BJ (cell line): ENCODE measurements at places on chromosomes 3 and 15.

- no peak for DNase-seq
These were observed 25.7 kb upstream of the GOLIM4 start for GRCh38 chr3:168121184-168122017.

- no peak for DNase-seq
These were observed 230.5 kb upstream of the PROK2 start for GRCh38 chr3:72015463-72015862.

DNA sequence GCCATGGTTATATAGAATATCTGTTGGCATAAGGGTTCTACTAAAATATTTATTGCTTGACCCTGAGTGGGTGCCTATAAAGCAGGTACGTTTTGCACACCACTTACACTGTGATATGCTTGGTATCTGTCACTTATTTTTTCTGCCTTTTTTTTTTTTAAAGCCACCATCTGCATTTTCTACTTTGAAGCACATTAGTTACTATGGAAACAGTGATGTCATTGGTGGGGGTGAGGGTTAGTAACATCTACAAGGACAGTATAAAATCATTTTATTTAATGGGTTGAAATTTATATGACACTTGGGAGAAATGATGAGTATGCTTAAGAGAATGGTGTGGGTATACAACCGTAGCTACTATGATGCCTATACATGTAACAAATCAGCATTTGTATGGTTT, 25.6 kb downstream of the SLCO3A1 start:
- DNase-seq, result no peak

DNA sequence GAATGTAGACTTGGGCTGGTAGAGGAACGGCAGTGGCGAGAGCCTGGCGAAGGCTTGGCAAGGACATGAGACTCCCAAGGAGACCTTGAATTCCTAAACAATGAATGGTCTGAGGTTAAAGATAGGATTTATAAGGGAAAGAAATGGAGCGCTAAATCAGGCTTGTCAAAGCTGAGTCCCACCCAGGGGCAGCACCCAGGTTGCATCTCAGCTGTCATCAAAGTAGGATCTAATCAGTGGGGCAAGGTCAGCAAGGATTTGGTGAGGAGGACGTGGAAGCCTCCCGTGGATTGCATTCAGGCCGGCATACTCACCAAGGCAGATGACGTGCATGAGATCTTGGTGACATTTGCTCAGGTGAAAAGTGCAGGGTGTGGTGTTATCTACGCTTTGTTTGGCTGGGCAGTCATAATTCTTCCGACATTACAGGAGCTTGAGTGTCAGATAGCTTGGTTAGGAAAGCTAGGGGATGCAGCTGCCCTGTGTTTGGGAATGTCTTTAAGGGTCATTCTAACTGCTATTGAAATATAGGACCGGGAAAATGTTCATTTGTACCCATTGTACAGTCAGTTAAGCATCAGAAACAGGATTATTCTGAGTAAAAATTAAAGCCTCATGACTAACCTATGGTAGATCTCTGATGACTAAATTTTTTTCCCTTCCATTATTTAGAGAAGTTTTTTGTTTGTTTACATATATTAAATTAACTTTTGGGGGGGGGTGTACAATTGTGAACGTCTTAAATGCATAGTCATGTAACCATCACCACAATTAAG, 99.4 kb upstream of the TSC22D2 start:
- DNase-seq, result no peak

DNA sequence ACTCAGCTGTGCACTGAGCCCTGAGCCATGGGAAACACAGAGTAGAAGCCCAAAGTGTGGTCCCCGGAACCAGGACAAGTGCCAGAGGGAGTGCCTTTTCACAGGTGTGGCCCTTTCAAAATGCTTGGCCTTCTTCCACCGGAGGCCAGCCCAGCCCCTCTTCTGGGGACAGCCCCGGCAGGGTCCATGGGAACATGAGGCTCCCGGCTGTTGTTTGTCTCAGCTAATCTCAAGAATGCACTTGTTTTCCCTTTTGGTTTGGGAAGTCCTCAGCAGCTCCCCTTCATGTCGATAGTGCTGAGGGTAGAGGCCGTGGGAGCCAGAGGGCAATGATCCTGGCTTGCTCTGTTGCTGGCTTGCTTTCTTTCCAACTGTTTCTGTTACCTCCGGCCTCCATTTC, 91.1 kb upstream of the MRPS22 start:
- DNase-seq, result no peak

- DNase-seq, result no peak
These were observed 200.1 kb downstream of the GABRB3 start for GRCh38 chr15:26572602-26573350.

GRCh38 chr3:101819649-101820206, 29.6 kb upstream of the NFKBIZ start:
- no peak for DNase-seq

GRCh38 chr3:77524463-77524862, 484.6 kb downstream of the ROBO2 start:
- no peak for DNase-seq

DNA sequence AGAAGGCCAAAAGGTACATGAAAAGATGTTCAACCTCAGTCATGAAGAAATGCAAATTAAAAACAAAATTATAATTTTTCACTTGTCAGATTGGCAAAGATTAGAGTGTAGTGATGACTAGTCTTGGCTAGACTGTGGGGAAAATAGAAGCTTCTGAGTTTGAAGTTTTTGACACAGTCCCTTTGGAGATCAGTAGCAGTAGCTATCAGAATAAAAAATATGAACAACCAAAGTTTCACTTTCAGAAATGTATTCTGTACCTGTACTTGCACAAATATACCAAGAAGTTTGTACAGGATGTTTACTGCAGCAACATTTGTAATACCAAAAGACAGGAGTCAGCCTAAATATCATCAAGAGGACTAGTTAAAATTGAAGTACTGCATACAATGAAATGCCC, 14.1 kb downstream of the ATP2C1 start:
- no peak for DNase-seq

GRCh38 chr15:65067317-65067644, 510 bp downstream of the RASL12 start:
- no peak for DNase-seq

DNA sequence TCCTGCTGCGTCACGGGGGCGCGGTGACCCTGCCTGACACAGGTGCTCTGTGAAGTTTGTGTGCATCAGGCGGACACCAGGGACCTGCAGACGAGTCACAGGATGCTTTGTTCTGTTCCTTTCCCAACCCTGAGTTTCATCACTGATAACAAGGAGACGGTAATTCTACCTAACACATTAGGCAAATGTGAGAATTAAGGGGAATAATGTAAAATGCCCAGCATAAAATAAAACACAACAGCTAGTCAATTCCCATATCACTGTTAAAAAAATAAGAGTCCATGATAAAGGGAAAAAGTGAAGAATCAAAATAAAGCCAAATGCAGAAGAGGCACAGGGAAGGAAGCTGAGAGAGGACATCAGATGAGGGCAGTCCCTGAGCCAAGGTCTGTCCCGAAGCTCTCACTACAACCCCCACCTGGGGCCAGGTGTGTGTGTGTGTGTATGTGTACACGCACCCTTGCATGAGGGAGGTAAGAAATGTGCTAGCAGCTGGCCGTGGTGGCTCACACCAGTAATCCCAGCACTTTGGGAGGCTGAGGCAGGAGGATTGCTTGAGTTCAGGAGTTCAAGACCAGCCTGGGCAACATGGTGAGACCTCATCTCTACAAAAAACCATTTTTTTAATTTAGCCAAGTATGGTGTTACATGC, 27.5 kb downstream of the PLA2G4D start:
- DNase-seq, result no peak

DNA sequence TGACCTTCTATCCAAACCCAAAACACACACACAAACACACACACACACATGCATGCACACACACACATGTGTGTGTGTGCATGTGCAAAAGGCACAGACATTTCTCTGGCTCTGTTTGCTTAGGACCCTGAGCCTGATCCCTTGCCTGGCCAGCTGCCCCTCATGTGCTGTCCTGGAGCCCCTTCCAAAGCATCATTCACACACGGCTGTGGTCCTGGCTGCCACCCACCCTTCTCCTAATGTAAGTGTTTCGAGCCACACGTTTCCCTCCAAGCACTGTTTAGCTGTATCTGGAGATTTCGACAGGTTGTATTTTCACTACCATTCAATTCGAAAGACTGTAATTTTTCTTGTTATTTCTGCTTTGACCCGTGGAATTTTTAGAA, 45.8 kb upstream of the KLF13 start:
- no peak for DNase-seq

DNA sequence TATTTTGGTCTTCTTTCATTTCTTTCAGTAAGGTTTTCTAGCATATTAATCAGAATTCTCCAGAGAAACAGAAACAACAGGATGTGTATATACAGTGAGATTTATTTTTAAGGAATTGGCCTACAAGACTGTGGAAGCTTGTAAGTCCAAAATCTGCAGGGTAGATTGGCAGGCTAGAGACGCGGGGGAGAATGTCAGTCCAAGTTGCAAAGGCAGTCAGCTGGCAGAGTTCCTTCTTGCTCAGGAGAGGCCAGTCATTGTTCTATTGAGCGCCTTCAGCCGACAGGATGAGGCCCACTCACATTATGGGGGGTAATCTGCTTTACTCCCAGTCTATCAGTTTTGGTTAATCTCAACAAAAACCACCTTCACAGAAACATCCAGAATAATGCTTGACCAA, 133.4 kb upstream of the UBE3A start:
- no peak for DNase-seq

GRCh38 chr15:85956532-85957275, 123.0 kb upstream of the AGBL1 start:
- no peak for DNase-seq

DNA sequence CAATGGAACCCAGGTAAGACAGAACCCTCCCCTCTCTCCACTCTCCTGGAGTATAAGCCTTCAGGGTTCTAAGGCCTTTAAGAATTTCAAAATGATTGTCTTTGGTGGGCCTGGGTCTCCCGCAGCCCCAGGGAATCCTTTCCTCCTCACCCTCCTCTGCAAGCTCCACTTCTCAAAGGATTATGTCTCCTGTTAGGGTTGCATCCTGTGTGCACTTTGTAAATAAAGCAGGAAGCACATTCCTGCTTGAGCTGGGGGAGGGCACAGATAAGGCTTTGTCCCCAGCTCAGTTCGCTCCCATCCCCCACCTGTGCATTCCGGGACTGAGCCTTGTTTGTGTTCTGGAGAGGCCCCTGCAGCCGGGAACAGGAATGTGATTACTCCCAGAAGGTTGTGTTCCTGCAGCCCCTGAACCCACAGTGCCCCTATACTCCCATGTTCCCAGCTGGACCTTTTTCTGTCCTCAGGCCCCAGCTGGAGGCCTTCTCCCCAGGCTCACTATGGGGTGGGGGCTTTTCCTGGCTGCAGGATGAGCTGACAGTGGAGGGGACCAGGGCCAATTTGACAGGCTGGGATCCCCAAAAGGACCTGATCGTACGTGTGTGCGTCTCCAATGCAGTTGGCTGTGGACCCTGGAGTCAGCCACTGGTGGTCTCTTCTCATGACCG, 9.5 kb downstream of the TYRO3 start:
- DNase-seq, result no peak

DNA sequence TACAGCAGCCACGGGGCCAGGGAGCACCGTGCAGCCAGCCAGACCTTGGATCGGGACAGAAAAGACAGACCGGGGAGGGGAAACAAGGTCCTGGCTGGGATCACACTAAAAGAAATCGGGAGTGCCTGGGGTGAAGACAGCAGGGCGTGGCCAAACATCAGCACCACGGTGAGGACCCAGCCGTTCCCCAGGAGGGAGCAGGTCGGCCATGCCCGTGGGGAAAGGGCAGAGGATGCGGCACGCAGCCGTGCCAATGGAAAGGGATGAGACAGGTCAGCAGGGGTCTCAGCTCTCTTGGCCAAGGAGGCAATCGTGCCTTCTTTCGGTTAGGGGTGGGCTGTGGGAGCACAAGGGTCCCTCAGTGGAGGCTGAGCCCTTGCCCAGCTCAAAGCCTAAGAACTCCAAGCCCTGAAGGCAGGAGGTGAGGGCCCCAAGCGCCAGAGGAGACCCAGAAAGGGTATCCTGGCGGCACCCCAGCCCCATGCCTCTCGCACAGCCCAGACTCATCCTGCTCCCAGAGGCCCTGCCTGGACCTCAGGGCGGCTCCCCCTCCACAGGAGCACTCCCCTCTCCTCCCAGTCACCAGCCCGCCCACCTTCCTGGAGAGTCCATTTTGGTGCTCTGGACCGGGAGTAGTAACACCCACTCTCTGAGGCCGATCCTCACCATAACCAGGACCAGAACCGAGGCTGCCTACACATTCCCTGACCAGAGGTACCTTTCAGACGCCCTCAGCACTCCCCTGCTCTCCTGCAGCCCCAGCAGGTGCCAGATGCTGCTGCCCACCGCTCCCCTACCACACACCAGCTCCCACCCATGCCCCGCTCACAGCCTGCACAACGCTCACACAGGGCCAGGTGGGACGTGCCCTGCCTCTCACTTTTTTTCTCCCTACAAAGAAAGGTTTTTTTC, 23.2 kb upstream of the OCA2 start:
- no peak for DNase-seq

DNA sequence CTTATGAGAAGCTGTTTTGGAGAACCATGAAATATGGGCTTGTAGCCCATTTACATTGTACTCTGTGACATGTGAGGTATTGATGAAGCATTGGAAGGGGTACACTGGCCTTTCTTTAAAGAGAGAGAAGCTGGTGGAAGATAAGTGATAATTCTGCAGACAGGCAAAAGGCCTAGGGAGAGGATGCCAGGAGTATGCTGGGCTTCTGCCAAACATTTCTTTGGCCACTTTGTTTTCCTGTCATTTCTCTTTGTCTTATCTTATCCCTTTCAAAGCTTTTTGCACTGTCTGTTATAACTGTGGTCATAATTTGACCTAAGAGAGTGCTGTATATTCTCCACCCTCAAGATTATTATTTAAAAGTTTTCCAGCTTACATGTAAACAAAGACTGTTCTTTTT, 109.6 kb upstream of the SEMA6D start:
- no peak for DNase-seq

DNA sequence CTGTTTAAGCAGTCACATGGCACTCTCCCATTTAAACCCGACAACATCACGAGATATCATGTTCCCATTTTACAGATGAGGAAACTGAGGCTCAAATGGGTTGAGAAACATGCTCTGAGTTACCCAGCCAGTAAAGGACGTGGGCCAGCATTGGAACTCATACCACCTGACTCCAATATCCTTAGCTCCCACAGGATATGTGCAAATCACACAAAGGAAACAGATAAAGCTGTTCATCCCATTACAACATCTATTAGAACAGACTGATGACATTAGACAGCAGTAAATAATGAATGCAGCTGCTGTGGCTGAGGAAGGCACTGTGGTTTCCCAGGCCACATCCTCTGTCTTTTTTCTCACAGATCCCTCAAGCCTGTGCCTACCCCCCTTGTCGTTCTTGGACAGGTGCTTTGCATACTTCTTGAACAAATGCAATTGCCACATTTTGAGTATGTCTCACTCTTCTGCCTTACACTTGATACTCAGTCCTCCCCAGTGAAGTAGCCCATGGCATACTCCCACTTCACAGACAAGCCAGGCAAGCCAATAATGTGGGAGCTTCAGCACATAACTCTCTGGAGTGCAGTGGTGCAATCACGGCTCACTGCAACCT, 17.7 kb downstream of the FRMD4B start:
- DNase-seq, result no peak

GRCh38 chr15:47188758-47189507, 528.4 kb upstream of the SEMA6D start:
- DNase-seq, result no peak

GRCh38 chr15:20340931-20341661, 200.5 kb downstream of the GOLGA6L6 start:
- DNase-seq, result no peak

- no peak for DNase-seq
These were observed 112.2 kb upstream of the SLC6A11 start for GRCh38 chr3:10703875-10704274.
